CD4-positive, alpha-beta T cell treated with Interferon alpha-2 for 1 hour (primary cell): ENCODE measurements at places on chromosomes 11 and 22.

- no peak for DNase-seq
Measured at GRCh38 chr11:31825838-31826484, 14.8 kb upstream of the PAX6 start.

DNA sequence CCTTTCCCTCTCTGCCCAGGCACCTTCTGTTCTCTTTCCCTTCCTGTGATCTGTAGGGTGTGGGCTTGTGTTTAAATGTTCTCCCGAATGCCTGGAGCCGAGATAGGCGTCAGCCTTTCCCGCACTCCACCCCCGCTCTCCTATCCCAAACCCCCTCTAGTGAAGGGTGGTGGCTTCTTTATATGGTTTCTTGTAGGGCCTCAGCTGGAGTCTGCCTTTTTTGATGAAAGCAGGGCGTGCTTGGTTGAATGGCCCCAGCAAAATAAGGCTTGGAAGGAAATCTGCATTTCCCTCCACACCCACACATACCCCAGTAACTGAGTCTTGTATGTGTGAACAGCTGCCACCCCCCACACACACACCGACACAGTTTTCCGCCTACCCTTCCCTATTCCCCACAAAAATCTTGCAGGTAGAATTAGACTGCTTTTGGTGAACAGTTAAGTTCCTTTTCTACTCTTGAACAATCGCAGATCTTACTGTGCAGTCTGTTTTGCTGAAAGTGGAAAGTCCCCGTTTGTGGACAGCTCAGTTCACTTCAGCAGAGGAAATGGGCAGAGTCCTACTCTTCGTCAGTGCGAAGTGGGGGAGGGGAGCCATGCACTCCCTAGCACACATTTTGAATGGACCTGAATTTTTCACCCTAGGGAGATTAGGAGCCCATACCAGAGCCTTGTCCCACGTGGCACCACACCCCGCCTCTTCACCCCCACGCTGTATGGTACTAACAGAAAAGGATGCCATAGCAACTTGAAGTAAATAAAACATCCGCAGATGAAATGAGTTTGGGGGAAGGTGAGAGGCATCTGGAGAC lies 25.5 kb upstream of the GRK2 start:
- DNase-seq = peak; percentile 91

- no peak for DNase-seq
Measured at GRCh38 chr11:18669711-18670110, 28.9 kb upstream of the TMEM86A start.

- no peak for DNase-seq
Measured at GRCh38 chr11:80414181-80415165, 973.6 kb upstream of the TENM4 start.

DNA sequence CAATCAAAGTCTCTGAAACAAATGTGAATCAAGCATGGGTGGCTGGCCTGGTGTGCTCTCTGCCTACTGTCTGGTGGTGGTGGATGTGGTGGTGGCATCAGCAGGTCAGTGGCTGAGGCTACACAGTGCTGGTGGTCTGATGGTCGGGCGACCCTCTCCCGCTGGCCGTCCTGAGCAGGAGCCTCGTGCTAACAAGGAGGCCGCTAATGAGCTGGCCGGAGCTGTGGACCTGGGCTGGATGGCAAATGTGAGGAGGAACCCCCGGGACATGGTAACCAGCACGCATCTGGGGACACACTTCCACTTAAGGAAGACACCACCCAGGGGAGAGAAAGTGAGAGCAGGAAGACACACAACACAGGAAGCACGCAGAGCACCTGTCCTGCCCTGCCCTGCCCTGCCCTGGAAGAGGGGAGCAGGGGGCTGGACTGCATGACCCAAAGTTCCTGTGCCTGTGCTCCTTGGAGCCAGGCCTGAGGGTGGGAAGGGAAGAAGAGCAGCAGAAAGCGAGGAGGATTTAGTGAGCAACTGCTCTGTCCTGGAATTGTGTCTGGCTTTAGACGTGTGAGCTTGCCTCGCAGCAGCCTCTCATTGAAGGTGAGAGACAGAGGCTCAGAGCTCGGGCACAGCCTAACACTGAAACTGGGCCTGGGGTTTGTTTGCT lies 23.7 kb downstream of the SLC37A2 start:
- DNase-seq = no peak

GRCh38 chr11:32963721-32964120 lies 52.0 kb upstream of the DEPDC7 start:
- DNase-seq = no peak

- DNase-seq = no peak
Measured at GRCh38 chr11:126189109-126189929, 22.1 kb downstream of the RPUSD4 start.
